Mucosa of descending colon (tissue), 3 donors: ENCODE measurements at places on chromosomes 6 and 20.

DNA sequence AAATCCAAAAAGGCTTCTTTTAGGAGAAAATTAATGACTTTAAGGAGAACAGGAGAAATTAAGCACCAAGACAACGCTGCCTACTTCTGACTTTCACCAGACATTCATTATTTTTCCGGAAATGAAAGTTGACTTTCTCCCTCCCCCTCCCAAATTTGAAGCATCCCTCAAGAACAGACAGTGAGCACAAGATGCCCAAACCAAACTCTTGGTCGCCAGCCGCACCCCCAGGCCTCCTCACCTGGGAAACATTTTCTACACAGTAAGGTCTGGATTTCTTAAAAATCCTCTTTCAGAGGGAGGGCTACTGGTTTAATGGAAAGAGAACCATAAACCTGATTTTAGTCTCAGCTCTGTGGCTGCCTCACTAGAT, 2.7 kb downstream of the RIMS4 start:
- DNase-seq = no peak

GRCh38 chr6:34005901-34006531, 139.9 kb downstream of the GRM4 start:
- DNase-seq = no peak

- DNase-seq = no peak
Observed at GRCh38 chr6:20706939-20707485, 172.8 kb downstream of the CDKAL1 start.

- DNase-seq = no peak
Observed at GRCh38 chr6:104604685-104605084, 255.0 kb downstream of the HACE1 start.

DNA sequence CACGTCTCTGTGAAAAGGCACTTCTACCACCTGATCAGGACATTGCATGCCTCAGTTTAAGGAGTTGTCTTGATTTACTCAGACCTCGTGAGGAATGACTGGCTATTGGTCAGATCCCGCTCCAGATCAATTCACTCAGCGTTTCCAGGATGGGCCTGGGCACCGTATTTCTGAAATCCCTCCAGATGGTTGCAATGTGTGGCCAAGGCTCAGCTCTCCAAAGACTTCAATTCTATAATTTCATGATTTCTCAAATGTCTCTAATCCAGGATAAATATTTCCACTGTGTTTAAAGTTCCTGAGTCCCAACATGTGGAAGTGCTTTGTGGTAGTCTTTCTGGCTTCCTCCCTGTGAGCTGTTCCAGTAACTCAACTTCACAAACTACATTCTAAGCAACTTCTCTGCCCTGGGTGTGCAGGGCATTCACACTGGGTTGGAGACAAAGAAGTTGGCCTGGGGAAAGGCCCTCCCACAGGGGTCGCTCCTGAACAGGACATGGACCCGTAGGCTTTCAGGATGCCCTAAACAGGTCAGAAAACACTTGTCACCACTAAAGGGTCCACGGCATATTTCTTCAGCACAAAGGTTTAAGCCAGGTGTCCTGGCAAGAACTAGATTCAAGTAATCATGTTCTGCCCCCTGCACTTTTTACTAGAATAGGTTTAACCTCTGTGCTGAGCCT, 212.1 kb downstream of the WDR27 start:
- DNase-seq = no peak

DNA sequence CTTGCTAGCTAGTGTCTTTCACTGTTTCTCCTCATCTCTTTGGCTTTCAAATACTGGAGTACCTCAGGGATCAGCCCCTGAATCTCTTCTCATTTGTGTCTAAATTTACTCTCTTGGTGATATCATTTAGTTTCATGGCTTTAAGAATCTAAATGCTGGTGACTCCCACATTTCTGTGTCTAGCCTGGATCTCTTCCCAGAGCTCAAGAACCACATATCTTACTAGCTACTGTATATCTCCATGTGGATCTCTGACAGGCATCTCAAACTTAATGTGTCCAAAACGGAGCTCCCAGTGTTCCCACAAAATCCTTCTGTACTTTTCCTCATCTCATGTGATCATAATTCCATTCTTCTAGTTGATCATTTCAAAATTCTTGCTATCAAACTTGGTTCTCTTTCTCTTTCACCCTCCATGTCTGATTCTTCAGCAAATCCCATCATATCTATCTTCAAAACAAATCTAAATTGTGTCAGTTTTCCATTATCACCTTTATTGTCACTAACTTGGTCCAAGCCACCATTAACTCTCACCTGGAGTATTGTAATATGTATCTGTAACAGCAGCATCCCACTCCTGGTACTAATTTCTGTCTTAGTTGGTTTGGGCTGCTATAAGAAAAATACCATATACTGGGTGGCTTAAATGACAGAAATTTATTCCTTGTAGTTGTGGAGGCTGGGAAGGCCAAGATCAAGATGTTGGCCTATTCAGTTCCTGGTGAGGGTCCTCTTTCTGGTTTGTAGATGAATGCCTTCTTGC, 45.9 kb downstream of the CCDC170 start:
- DNase-seq = no peak

DNA sequence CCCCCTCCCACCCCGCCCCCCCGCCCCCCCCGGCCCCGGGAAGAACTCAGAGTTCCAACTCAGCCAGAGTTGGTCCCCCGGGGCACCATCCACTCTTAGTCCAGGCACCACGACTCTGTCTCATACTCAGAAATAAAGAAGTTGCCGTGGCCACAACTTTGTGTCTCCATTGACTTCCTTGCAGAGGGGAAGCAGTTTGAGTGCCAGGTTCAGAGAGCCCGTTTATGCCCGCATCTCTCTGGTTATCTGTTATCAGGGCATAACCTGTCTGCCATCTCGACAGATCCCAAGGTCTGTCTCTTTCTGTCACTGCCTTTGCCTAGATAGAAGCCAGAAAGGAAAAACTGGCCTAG, 605 bp downstream of the CDC5L start:
- DNase-seq = no peak

DNA sequence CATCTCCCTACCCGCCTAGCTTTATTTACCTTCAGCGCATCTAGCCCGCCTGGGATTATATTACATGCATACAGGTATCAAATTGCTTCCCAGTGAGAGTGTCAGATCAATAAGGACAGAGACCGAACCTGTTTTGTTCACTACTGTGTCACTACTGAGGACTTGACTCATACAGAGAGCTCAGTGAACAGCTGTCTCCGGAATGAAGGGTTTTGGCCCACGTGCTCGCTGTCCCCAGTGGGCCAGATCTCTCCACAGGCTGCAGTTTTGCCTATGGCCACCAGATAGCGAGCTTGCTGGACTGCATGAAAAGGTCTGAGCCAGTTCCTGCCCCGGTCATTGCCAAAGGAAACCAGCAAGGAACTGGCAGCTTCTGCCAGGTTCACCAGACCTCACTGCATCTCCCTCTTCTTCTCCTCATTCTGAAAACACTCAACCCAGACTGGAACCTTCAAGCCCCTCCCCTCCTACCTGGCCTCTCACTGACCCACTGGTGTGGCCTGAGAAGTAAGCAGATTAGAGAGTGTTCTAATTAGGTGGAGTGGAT, 150.8 kb downstream of the ZMYND8 start:
- no peak for DNase-seq

GRCh38 chr6:26264547-26264946, 100.5 kb upstream of the BTN3A2 start:
- no peak for DNase-seq

DNA sequence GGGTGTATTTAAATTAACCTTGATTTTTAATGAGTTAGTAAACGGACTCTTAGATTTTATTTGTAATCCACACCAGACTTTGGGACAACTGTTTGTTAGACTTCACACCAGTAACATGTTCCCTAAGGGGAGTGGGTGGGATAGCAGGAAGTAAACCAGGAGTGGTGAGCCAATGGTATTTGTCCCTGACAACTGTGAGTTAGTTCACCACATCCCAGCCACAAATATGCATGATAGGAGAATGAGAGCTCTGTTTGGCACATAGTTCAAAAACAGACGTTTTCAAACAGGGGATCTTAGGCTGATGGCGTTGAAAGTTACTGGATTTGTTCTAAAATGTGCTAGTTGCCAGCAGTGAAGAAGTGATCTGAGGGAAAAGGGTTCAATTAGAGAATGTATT, 18.7 kb upstream of the COL10A1 start:
- DNase-seq = no peak

- no peak for DNase-seq
Observed at GRCh38 chr6:62039605-62040004, 246.4 kb downstream of the KHDRBS2 start.

- DNase-seq = no peak
Observed at GRCh38 chr6:52400313-52401041, 19.7 kb upstream of the EFHC1 start.

DNA sequence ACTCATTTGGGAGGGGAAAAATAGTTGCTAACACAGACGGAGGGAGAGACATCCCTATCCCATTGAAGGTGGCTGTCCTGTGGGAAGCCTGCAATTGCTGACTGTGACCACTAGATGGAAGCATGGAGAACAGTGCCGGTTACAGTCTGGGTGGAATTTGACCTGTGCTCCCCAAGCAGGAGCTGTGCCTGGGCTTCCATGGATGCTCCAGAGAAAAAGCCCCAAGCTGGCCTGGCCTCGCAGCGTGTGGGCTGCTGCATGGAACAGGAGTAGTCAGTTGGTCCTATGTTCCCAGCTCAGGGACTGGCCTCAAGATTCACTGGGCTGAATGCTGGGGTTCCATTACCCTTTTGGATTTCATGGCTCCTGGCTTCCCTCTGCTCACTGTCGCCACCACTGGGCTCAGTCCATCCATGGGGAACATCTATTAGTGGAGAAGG, 116.3 kb upstream of the CHD6 start:
- DNase-seq = peak; percentile 64

GRCh38 chr20:17685168-17685567, 3.1 kb upstream of the RRBP1 start:
- DNase-seq = no peak

- no peak for DNase-seq
Observed at GRCh38 chr6:65501045-65501444, 206.0 kb downstream of the EYS start.

DNA sequence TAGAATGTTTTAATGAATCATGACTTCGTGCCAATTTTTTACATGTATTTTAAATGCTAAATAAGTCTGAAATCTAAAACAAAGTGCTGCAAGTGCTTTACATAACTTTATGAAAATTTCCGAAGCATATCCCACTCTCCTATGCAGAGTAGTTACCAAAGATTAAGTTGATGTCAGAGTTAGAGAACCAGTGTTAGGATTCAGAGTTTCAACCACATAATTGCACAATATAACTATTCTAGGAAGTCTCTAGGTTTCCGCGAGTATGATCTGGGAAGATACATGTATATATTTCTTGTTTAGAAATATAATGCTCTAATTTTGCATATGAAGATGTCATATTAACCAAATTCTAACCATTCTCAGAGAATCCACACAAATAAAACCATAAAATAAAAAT, 74.8 kb downstream of the ASCC3 start:
- DNase-seq = no peak

DNA sequence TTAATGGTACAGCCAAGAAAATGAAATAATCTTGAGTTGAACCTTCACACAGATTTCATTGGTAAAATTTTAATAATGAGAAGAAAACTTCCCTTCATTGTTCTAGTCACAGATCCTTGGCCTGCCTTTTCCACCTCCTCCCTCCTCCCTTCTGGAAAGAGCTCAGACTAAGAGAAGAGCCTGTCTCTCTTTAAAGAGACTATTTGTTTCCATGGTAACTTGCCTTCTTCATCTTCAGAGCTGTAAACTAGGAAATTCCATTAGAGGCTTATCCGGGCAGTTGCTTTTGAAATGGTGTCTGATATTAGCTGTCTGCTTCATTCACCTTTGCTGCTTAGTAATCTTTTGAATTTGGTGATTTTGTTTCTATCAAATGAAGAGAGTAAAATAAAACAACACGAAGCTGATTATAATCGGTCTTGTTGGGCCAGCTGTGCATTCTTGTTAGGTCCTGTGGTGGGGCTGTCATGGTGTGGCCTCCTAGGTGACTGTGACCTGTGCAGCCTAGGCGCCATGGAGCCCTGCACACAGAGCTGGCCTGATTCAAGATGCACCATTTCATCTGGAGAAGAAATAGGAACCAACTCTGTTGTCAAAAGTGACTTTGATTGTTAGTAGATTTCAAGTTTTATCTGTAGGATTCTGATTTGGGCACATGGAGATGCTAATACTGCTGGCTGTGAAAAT, 96.7 kb downstream of the MAP3K7 start:
- no peak for DNase-seq

DNA sequence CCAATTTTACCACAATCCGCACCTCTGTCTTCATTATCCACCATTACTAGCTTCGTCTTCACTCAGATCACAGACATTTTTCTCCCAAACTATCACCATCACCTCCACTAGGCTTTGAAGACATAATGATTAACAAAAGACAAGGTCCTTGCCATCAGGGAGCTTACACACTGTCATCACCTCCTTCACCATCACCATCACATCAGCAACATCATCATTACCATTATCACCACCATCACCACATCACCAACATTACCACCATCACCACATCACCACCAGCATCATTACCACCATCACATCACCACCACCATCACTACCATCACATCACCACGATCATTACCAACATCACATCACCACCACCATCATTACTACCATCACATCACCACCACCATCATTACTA, 4.4 kb upstream of the SLC22A7 start:
- DNase-seq = no peak

GRCh38 chr20:48339190-48339985, 488.4 kb downstream of the PREX1 start:
- no peak for DNase-seq

GRCh38 chr20:63125581-63125837, 90.4 kb downstream of the YTHDF1 start:
- DNase-seq = no peak

- DNase-seq = no peak
Observed at GRCh38 chr20:20216941-20217340, 151.0 kb upstream of the INSM1 start.

DNA sequence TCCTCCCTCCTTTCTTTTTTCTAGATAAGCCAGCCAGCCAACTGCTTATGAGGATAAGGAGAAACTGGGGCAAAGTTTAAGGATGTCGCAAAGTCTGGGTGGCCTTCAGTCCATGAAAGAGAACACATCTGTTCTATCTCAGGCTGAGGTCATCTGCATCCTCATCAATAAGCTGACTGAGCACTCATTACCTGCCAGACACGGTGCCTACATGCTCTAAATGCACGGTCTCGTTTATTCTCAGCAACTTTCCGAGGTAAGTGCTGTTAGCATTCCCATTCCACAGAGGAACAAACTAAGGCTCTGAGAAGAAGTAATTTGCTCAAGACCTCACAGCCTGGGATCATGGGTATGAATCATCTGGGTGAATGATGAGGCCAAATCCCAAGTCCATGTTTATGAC, 133.1 kb downstream of the BCAS1 start:
- DNase-seq = no peak

GRCh38 chr6:32984622-32985389, 16.4 kb downstream of the BRD2 start:
- DNase-seq = peak; percentile 92

DNA sequence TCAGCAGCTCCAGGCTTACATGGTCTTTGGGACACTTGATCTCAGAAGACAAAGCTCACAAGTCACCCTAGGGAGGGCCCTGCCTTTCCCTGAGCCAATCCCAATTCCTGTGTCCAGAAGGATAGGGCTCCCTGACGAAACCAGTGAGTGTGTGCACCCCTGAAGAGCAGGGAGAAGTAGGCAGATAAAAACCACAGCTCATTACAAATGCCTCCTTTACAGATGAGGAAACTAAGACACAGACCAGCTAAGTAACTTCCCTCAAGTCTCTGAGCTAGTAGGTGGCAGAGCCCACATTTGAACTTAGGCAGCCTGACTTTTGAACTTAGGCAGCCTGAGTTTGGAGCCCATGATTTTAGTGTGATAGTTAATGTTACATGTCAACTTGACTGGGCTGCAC, 6.7 kb upstream of the ZFAND3 start:
- no peak for DNase-seq
